SHP77 treated with DMSO at 0.1 percent for 48 hours (cell line): ENCODE measurements at places on chromosomes 2 and 18.

DNA sequence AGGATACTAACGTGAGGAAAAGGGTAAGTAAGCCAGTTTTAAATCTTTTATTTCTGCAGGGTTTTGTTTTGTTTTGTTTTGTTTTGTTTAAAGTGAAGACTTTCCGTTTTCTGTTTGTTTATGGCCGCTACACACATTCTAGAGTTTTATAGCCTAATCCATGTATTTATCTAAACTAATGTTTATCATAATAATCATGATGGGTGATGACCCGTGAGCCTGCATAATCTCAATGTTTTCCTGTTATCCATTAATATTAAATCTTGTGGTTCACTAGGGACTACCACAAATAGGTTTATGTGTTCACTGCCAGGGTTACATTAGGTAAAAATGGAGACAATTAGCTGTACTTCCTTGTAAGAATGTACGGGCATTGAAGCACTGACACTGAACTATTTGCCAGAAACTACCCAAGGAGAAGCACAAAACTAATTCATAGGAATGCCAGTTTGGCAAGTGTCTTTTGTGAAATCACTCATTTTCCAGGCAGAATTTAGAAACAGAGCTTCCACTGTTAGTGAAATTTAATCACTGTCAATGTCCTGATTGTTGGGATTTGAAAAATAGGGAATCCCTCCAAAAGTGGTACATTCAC lies 574.8 kb downstream of the LRP1B start:
- DNase-seq: no peak

DNA sequence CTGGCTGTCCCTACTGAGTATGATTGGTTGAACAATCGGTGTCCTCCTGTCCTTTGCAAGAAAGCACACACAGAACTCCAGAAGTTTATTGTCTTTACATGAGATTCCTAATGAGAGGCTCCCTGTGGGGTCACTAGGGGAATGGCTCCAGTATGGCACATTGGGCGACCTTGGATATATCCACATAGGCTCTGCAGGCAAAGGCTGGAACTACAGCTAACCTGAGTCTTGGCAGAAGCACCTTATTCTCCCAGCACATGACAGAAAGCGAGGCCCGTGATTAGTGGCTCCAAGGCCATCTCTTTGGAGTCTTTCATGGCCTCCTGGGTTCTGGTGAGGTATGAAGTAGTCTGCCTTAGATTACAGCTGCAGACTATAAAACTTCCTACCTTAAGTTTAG lies 49.0 kb downstream of the ZDBF2 start:
- DNase-seq: no peak

DNA sequence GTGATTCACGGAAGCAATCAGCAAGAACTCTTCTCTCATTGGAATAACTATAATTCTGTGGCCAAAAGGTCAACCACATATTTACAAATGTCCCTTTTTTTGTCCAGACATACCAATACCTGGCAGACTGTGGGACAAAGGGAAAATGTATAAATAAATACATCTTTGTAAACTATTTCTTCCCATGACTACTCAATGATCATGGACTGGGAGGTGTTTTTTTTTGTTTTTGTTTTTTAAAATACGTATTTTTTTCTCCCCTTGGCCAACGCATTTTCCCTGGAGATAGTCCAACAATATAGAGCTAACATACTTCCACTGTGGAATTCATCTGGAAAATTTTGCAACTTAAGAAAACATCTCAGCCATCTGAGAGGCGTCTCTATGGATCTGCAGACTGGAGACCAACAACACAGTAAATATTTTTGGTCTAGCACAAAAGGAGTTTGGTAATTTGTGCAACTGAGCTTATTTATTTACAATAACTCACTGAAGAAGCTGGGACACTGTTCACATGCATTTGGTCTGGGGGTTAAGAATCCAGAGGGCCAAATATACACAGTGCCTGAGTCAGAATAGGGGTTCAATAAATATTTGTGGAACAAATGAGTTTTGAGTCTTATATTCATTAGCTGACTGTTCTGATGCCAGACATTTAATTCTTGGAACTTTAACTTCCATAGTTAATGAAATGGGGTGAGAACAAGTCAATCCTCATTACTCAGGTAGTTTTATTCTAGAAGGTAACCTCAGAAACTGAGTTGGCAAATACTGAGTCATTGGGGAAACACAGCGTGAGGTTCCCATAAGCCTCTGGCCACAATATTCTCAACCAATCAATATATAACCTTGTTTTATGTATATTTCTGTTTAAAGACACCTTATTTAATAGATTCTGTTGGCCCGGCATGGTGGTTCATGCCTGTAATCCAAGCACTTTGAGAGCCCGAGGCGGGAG lies 36.2 kb downstream of the CCBE1 start:
- DNase-seq: no peak

DNA sequence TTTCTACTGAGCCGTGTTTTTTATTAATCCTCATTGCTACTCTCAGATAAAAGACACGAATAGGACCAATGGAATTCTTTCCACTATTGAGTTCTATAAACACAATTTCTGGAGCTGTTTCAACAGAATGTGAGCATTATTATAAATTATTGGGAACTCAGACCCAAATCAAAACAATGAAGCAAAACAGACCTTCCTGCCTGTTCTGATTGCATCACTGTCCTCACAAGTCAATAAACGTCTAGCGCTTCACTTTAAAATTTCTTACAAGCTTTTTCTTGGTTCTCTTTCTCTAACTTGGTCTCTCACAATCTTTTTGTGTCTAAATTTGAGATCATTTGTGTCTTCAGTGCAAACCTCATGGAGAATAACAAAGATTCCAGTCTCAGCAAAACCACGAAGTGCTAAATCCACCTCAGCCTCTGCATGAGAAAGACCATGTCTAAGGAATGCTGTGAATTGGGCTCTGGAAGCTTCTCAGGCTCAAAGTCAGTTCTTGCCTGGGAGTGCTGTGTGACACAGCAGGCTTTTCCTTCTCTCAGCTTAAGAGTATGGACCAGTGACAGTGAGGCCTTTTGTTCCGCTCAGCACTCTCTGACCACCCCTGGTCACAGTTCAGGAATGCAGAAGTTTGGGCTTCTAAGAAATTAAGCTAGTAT lies 22.8 kb downstream of the ARHGAP28 start:
- DNase-seq: no peak

DNA sequence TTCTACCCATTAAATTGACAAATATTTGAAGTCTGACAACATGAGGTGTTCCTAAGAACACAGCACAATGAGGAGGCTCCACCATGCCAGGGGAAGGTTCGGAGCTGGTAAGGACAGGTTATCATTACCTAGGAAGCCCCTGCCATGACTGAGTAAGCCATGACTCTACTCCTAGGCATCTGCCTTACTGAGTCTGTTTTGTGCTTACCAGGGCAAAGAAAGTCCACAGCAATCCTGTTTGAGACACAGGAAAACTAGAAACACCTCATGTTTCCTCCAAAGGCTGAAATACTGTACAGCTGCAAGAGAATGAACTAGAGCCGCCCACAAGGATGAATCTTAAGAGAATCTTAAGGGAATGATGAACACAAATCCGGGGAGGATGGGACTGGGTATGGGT lies 11.6 kb downstream of the TGFBRAP1 start:
- DNase-seq: no peak

DNA sequence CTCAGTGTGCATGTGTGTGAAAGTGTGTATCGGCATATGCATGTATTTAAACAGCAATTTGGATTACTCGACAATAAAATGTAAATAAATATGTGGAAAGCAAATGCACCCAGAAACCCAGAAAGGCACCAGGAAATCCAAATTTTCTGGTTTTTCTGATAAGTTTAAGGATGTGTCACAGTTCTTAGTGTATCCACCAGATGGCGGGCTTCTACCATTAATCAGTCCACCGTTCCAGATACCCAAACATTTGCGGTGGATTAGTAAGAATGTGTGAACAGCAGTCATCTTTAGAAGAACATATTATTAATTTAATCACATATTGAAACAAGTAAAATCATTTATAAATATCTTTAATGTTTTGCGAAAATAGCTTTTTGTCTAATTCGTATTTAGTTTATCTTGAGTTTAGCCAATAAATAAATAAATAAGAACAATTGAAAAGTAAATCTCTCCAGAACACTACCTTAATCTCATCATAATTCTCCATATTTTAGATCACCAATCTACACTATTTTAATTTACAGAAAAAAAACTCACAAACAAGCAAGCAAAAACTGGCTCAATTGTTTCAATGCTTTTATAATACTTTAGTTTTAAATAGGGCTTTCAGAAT lies 298.9 kb downstream of the DSEL start:
- peak; percentile 19 for DNase-seq

DNA sequence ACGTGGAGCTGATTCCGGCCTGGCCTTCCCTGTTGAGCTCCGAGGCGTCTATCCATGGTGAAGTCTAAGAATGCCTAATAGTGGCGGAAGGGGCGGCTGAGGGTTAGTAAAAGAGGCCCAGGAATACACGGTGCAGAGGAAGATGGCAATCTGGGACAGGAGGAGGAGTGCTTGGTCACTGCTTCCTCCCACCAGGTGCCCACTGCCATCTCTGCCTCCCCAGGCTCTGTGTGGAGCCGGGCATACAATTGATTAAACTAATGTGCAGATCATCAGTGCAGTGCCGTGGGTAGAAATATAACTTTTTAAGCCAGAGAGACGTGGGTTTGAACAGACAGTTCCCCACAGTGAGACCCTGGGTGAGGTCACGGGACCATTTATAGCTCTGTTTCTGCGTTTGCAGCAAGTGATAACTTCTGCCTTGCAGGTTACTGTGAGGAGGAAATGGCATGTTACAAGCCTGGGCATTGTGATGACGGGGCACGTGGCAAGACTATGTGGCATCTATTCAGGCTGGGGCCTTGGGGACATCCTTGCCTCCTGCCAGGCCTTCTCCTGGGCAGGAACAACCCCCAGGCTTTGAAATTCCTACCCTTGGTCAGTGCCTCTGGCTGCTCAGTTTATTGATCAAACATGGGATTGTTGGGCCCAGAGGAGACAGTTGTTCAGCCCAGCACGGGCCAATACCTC lies 204.9 kb downstream of the ASB1 start:
- DNase-seq: no peak

DNA sequence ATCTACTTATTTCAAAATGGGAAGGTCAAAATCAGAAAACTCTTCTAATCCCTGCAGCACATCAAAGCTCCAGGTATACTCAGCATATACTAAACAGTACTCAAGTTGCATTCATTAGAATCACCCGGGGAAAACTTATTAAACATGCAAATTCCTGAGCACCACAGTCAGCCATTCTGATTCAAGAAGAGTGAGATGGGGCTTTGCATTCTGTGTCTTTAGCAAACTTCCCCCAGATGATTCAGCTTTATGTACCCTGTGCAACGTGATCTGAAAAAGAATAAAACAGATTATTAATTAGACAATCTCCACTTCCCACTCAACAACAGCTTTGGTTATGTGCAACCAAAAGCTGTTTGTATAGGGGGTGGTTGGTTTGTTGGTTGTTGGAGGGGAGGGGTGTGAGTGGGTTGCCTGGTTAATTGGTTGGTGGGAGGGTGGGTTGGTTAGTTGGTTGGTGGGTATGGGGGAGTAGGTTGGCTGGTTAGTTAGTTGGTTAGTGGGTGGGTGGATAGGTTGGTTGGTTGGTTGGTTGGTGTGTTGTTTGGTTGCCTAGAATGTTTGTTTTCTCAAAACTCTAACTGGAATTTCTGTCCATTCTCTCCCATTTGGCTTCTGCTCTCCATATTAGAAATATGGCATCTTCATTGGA lies 112.5 kb upstream of the AGAP1 start:
- DNase-seq: no peak

DNA sequence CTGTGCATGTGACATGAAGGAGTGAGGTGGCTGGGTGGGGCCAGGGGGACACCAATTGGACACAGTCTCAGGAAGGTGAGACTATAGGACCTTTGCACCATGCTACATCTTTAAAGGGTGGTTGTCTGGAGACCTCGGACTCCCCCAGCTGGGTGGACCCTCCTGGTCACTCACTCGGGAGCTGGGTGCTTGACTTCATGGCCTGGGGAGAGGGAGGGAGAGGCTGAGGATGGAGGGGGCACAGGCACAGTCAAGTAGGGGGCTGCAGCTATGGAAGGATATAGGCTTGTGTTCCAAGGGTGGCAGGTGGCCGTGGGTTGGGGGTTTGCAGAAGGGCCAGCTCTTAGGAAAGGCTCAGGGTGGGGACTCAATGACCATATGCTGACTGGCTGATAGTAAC lies 7.1 kb upstream of the CELF4 start:
- no peak for DNase-seq

DNA sequence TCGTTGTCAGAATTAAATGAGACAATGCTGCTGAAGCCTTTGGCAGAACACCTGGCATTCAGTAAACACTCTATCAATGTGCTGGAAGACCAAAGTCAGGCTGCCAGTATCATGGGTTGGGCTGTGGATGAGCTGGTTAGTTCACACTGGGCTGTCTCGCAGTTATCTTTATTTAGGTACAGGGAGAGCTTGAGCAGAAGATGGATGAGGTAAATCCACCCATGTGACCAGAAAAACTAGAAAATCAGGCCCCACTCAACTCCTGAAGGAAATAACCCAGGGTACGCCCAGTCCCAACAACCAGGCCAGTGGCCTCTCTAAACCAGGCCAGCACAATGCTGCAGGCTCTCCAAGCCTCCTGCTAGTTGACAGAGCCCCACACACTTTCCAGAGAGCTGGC lies 330.3 kb downstream of the TNS1 start:
- no peak for DNase-seq

GRCh38 chr2:70330476-70330875 lies 28.6 kb upstream of the FAM136A start:
- DNase-seq: no peak

DNA sequence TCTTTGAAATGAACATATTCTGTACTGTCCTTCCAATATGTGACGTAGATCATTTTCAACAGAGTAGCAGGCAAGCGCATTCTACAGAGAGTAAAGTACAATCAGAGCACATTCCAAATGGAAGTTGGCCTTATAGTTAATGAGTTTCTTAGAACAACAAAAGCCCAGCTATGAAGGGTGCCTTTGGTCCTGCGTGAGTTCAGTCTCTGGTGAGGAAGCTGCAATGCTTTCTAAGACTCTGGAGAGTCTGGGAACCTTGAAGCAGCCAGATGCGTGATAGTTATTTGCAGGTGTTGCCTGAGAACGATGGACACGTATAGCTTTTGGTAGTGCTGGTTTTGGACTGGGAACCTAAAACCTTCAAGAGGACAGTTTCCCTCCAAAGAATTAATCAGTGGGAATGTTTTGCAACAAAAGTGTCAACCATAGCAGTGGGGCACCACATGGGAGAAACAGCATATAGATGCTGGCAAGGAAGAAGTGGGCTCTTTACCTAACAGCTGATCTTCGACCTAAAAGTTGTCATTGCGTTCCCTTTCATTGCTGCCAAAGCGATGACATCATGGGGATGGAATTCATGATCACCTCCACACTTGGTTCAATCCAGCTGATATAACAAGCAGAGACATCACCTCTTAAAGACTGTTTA lies 9.3 kb upstream of the SNORC start:
- no peak for DNase-seq

DNA sequence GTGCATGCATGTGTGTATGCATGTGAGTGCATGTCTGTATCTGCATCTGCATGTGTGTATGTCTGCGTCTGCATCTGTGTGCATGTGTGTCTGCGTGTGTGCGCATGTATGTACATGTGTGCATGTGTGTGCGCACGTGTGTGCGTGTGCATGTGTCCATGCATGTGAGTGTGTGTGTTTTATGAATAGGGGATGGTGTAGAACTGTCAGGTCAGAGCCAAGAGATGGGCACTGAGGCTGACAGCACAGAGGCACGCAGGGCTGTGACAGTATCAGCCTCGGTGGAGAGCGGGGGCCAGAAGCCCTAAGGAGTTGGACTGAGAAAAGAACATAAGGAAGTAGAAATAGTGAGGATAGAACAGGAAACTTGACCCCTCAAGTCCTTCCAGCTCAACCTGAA lies 494.0 kb upstream of the MYT1L start:
- DNase-seq: no peak

GRCh38 chr2:240227538-240228428 lies 87.3 kb upstream of the OTOS start:
- no peak for DNase-seq

GRCh38 chr2:57888463-57888862 lies 158.1 kb upstream of the VRK2 start:
- no peak for DNase-seq
